Left lung (tissue), 14 donors: ENCODE measurements at places on chromosomes 12 and 14. TPM values are rescaled to one million over a fixed set of nuclear protein-coding genes. Genes with fewer than 3 reads are reported as not detected.

The TAS2R7 gene
- total RNA-seq: not detected

The OVCH1 gene
- 0.89 TPM for total RNA-seq

The TMEM132C gene
- 0.61 TPM for total RNA-seq

DNA sequence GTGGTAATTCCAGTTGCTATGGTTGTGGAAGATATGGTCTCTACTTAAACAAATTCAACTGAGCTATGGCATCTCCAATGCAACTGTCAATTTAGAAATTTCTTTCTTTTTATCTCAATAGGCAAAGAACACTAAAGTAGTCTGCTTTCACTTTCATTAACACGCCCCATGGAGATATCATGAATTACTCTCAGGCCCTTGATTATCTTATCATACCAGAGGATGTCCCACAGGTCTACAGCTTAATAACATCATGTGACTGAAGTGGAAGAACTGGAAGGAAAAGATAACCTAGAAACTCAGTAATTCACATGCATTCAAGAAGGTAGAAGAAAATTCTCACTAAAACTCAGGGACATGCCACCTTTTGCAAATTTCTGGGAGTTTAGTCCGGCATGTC, 114.3 kb downstream of the FLRT2 start:
- H3K27ac ChIP-seq: no peak overlapping the region
- no peaks in the 10 kb centered on the region for H3K27me3 ChIP-seq
- DNase-seq: no peak
- no peaks in the 10 kb centered on the region for H3K4me1 ChIP-seq
- no peak overlapping the region for H3K4me3 ChIP-seq

DNA sequence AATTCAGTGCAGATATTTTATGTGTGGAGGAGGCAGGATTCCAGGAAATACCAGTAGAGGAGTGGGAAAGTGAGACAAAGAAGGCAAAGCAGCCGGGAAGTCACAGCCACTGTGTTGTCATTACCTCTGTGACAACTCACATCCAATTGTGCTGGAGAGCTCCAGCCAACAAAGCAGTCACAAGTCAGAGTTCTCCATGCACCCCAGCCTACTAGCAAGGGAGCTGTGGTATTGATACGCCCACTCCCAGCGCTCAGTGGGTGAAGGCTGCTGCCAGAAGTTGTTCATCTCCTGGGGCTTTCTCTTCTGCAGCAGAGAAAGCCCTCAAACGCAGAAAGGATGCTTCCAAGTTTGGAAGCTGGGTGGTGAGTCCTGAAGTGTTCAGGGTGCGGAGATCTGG, 93.9 kb downstream of the DICER1 start:
- DNase-seq: no peak
- no peak overlapping the region for H3K27ac ChIP-seq
- no peak overlapping the region for H3K4me3 ChIP-seq
- peaks cover 3% of the 10 kb centered on the region for H3K27me3 ChIP-seq
- no peaks in the 10 kb centered on the region for H3K4me1 ChIP-seq

- H3K4me3 ChIP-seq: no peak overlapping the region
- no peaks in the 10 kb centered on the region for H3K27me3 ChIP-seq
These were observed 13.1 kb downstream of the ASIC1 start for GRCh38 chr12:50070314-50071060.

DNA sequence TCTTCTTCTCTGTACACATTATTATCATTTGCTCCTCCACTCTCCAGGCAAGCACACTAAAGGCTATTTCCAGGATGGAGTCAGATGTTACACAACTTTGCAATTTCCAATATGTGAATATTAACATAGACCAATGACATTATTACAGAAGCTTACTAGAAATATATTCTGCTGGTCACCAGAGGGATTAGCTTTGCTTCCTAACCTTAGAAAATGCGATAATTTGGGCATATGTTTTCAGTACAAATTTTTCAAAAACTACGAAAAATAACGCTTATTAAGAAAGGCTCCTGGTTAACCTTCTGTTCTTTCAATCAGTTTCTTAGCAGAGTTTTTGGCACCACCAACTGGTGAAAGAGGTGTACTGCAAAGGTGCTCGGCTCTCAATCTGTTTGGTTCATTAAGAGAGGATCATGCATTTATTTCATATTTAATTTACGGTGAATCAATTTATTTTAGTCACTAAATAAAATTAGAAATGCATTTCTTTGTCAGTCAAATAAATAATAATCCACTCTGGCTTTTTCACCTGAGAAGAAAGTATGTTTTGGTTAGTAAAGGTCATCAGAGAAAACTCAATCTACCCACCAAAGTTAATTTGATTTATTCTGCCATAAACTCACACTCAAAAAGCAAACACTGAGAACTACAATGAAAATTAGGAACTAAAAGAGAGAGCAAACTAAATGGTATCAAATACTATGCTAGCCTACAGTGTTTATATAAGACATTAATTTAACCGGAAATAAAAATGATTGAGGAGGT, 39.2 kb downstream of the EFCAB11 start:
- H3K36me3 ChIP-seq: no peaks in the 10 kb centered on the region
- H3K4me3 ChIP-seq: no peak overlapping the region
- H3K27me3 ChIP-seq: no peaks in the 10 kb centered on the region
- peaks cover 3% of the 10 kb centered on the region for H3K4me1 ChIP-seq
- peak; percentile 73 for DNase-seq

DNA sequence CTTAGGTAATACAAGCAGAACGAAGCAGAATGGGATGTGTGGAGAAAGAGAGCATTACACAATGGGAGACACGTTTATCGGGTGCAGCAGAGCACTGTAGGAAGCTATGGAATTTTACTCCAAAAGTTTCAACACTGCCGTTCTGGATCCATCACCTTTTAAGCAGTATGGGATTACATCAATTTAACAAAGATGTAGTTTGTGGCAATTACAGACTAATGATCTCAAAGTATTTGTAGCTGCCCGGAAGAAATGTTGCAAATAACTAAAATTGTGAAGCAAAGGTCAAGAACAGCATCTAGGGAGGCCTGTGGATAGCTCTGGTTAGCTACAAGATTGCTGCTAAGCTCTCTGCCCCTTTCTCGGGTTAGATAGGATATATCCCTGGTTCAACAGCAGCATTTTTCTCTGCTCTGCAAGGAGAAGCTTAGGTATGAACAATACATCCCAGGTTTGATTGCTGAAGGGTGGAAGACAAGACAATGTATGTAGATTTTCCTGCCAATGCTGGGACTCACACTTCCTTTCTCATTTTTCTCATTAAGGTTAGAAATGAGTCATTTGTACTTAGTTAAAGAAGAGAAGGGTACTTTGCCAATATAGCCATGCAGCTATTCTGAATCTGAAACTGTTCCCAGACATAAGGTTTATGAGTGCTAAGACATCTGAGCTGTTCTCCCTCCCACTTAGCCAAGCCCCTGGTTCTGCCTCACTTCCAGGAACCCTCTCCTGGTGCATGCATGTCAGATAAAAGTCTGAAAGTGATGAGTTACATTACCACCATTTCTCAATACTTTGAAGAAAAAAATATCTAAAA, 75.0 kb upstream of the HIF1A start:
- no peak for DNase-seq
- H3K27ac ChIP-seq: peak overlapping the region; percentile 57
- no peaks in the 10 kb centered on the region for H3K27me3 ChIP-seq
- H3K36me3 ChIP-seq: no peaks in the 10 kb centered on the region
- peaks cover 20% of the 10 kb centered on the region for H3K4me1 ChIP-seq

GRCh38 chr14:74018174-74018585, 908 bp downstream of the ENTPD5 start:
- peak; percentile 28 for DNase-seq
- peak overlapping the region; percentile 66 for H3K4me3 ChIP-seq
- no peaks in the 10 kb centered on the region for H3K27me3 ChIP-seq
- peak overlapping the region; percentile 97 for H3K27ac ChIP-seq

DNA sequence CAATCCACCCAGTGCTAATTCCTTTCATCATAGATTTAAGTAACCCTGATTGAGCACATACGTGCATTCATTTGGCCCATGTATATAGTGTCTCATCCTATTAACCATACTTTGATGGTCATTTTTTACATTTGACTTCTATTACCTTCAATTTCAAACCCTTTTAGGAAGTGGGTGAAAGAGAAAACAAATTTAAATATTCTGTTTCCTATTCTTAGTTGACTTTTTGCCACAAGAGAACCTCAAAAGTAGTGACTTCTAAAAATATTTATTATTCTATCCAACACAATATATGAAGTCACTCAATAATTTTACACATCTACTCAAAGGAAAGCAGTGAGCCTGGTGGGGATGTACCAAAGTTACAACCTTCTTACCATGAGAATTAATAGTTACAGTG, 164.9 kb downstream of the CEP128 start:
- no peaks in the 10 kb centered on the region for H3K4me1 ChIP-seq
- no peaks in the 10 kb centered on the region for H3K27me3 ChIP-seq
- H3K27ac ChIP-seq: no peak overlapping the region
- H3K36me3 ChIP-seq: no peaks in the 10 kb centered on the region

- DNase-seq: no peak
- H3K27ac ChIP-seq: peak overlapping the region; percentile 60
- peaks cover 27% of the 10 kb centered on the region for H3K36me3 ChIP-seq
These were observed 28.2 kb downstream of the DAD1 start for GRCh38 chr14:22560662-22561365.
